ENCODE measurements at places on chromosomes 1 and 21.

GRCh38 chr1:20367626-20368025, 77.0 kb downstream of the VWA5B1 start:
- no peak for DNase-seq

DNA sequence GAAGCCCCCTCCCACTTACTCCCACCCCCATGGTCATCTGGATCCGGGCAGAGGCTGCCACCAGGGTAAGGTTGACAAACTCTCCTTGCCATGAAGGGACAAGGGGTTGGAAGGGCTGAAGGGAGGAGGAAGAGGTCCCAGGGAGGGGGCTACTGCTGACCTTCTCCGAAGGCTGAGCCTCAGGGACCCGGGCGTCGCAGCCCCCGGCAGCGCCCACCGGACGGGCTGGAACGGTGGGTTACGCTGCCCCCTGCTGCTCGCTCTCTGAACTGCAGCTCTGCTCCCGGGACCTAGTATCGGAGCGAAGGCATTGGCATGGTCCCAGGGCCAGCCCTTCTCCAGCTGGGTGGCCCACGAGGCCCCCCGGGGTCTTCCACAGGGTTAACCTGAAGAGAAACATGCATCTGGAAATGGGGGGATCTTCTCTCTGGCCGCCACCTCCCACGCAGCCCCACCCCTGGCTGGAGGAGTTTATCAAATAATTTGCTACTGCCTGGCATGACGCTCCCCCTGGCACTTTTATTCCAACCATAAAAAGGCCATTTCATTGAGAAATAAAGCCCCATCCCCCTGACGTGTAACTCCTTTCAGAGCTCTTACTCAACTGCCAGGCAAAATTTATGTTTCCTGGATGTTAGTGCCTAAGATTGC, 70.4 kb upstream of the TARDBP start:
- peak; percentile 60 for DNase-seq

DNA sequence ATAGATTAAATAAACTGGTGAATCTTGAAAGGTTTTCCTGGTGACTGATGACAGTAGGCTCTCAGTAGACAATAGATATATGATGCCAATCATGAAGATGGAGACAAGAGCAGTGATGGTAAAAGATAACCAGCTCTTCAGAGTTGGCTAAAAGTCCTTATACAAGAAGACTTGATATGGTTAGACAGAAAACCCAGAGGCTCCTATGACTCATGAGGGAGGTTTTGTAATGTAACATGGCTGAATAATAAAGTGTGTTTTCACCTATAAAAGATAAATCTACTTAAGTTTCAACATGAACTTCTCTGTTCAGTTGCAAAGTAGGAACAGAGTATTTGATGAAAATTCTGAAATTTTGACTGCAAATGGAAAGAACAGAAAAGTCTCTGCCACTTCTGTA, 12.7 kb upstream of the CRNN start:
- DNase-seq: no peak

DNA sequence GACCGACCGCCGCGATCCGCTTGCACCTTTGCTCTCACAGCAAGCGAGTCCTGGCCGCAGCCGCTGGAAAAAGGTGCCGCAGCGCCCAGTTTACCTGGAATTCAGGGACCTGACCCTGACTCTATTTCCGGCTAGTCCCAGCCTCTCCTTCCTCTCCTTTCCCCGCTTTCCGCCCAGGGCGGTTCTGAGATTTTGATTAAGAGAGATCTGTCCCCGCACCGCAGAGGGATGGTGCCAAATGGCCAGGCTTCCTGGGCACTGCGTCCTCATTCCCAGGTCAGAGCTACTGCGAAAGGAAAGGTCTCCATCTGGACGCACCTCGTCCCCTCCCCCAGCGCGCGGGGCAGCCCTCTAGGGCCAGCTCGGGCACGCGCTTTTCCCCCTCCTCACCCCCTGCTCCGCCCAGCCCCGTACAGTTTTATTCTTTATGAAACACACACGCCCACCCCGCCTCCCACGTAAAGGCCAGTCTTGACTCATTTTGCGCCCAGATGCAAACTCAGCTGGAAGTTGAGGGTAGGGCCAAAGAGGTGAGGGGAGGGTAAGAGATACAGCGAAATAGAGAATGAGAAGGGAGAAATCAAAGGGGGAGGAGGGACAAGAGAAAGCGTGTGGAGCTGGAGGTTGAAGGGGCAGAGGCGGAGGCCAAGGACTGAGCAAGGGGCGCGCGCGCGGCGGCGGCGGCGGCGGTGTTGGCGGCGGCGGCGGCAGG, 411.8 kb upstream of the ESRRG start:
- DNase-seq: no peak

DNA sequence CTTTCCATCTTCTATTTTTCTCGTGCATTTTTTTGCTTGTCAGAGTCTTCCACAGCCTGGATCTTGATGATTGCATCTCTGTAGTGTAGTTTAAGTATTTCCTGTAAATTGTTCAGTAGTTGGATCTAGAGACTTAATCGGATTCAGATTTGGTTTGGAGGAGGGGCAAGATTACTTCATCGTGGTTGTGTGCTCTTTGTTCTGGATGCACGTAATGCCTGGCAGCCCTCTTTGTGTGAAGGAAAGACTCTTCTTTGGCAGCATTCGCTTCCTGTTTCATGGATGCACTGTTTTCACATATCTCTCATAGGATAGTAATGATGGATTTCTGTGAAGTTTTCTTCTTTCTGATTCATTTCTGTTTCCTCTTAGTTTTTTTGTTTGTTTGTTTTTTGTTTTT, 14.2 kb downstream of the SEMA4A start:
- no peak for DNase-seq

GRCh38 chr1:101051688-101052638, 26.4 kb upstream of the DPH5 start:
- no peak for DNase-seq

GRCh38 chr1:159937054-159937750, 8.2 kb downstream of the IGSF9 start:
- DNase-seq: no peak

DNA sequence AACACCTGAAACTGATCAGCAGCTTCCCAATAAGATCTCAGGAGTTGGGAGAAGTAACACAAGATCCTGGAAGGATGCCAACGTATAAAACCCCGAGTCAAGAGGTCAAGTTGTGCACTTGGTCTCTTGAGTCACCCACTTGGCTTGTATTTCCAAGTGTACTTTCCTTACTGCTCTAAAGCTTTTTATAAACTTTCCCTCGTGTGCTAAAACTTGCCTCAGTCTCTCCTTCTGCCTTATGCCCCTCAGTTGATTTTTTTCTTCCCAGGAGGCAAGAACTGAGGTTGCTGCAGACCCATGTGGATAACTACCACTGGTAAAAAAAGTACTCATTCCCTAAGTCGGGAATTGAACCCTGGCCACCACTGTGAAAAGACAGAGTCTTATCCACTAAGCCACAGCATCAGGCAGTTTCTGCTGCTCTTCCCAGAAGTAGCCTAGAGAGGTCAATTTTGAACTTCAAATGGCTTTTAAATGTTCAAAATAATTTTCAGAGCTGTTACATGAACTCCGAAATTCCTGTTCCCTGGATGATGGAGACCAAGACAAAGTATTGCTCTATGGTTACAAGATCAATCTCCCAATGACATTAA, 28.9 kb downstream of the ITLN2 start:
- no peak for DNase-seq

DNA sequence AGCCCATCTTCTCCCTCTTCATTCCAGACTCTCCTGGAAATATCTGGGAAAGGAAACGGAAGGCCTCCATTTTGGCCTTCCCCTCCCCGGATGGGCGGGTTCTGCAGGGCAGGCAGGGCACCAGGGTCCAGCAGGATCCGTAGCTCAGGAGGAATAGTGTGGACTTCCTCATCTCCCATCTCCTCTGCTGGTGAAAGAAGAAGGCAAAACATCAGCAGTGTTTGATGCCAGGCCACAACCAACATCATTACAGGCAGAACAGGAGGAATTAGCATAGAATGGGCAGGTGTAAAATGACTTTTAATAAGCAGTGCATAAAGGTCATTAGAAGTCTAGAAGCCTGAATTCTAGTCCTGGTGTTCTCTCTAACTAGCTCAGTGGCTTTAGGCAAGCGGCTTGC, 165.9 kb downstream of the TGFBR3 start:
- no peak for DNase-seq

DNA sequence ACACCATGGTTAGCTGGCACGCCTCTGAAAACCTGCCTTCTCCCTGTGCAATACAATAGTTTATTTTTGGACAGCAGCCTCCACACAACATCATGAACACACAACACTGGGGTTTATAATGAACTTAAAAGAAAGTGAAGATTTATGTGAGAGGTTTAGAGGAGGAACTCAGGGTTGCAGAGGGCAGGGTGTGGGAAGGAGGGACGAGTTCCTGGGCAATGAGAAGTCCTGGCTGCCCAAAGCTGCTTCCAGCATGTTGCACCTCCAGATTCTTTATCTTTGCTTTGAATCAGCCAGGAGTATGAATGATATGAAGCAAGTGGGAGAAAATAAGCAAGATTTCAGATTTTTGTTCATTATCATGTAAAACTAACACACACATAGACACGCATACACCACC, 11.3 kb upstream of the LRRC8D start:
- DNase-seq: no peak

GRCh38 chr1:152919071-152919470, 10.7 kb downstream of the IVL start:
- no peak for DNase-seq

- DNase-seq: peak; percentile 4
These were observed 12.9 kb downstream of the DESI2 start for GRCh38 chr1:244665771-244666217.

- DNase-seq: no peak
These were observed 2.7 kb upstream of the YBX1 start for GRCh38 chr1:42679364-42679983.

DNA sequence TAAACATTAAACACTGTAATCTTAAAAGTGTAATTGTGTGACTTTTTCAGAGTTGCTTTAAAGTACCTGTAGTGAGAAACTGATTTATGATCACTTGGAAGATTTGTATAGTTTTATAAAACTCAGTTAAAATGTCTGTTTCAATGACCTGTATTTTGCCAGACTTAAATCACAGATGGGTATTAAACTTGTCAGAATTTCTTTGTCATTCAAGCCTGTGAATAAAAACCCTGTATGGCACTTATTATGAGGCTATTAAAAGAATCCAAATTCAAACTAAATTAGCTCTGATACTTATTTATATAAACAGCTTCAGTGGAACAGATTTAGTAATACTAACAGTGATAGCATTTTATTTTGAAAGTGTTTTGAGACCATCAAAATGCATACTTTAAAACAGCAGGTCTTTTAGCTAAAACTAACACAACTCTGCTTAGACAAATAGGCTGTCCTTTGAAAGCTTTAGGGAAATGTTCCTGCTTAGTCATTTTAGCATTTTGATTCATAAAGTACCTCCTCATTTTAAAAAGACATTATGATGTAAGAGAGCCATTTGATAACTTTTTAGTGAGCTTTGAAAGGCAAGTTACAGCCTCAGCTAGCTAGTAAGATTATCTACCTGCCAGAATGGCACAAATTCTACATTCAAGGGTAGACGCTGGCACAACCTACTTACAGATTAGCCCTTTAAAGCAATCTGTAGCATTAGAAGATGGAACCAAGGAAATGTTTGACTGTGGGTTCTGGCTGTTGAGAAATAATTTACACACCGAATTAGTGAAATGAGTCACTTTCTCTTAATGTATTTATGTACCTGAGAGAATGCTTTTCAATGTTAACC, 9.4 kb downstream of the SOD1 start:
- no peak for DNase-seq

DNA sequence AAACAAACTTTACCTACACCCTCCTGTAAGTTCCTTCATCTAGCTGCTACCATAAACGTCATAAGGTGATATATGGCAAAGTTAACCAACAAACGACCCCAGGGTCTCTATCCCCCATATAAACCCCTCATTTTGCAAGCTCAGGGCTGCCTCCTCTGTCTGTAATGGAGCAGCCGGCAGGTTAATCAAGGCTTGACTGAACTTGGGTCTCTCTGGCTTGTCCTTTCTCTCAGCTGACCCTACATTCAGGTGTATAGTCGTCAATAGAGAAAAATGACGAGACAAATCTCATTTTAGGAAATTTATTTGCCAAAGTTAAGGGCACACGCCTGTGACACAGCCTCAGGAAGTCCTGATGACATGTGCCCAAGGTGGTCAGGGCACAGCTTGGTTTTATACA, 67.4 kb downstream of the WDR4 start:
- no peak for DNase-seq

GRCh38 chr1:147719711-147720225, 40.6 kb downstream of the GJA5 start:
- DNase-seq: no peak

DNA sequence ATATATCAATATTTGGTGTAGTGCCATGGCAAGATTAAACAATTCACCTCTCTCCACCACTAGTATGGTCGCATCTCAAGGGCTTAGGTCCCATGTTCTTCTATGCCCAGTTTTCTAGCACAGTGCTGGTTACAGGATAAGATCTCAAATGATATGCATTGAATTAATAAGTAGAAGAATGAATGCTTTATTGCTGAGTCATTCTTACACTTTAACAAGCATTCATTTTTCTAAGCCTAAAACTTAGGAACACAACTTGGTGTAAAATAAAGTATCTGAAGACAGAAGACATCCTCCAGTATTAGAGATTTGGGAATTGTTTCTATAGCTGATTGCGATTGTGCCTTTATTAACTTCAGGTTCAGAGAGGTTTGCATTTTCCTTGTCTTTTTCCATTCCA, 85.8 kb downstream of the TBX15 start:
- no peak for DNase-seq

DNA sequence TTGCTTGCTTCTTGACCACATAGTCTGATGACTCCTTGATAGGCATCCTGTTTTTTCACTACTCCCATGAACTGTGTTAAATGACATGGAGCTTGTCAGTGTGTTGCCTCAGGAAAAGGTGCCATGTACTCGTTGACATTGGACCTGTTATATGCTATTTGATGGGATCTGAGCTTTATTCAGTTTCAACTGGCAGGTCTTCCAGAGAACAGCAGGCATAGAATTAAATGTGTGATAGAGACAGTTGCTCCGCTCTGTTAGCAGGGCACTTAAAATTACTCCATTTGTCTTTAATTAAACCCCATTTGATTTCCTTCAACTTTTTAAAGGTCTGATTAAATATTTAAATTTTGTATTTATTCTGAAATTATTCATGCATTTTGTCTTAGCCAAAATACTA, 189.7 kb upstream of the ADGRL4 start:
- no peak for DNase-seq

DNA sequence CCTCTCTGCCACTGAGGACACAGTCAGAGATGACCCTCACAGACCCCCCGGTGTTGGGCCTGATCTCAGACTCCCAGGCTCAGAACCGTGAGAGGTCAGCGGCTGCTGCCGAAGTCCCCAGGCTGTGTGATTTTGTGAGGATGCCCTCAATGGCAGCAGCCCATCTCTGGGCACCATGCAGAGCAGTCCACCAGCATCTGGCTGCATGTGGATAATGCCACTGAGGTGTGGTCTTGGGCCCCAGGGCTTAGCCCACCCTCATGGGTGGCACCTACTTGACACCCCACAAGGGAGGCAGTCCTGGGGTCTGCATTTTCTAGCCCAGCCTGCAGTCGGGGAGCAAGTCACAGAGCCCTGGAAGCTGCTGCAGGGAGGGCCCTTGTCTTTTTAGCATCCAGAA, 5.5 kb upstream of the ACTRT2 start:
- DNase-seq: no peak

DNA sequence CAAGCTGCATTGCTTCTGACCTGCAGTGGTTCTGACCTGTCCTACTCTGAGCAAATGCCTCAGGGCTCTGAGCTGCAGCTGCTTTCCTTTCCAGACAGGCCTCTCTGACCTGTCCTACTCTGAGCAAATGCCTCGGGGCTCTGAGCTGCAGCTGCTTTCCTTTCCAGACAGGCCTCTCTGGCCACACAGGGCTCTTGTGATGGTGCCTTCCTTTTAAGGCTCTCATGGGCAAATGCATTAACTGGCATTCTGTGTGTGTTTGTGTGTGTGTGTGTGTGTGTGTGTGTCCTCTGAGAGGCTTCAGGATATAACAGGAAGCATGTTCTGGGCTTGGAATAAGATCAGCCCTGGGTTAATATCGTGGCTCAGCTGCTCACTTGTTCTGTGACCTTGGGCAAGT, 131.3 kb downstream of the NTPCR start:
- DNase-seq: no peak
